T-cell (primary cell): ENCODE measurements at places on chromosomes 4 and X.

- DNase-seq = no peak
These were observed 16.9 kb upstream of the TMPRSS11E start for GRCh38 chr4:68430337-68430736.

GRCh38 chr4:127006446-127006877 is 626.3 kb upstream of the INTU start:
- DNase-seq = no peak

DNA sequence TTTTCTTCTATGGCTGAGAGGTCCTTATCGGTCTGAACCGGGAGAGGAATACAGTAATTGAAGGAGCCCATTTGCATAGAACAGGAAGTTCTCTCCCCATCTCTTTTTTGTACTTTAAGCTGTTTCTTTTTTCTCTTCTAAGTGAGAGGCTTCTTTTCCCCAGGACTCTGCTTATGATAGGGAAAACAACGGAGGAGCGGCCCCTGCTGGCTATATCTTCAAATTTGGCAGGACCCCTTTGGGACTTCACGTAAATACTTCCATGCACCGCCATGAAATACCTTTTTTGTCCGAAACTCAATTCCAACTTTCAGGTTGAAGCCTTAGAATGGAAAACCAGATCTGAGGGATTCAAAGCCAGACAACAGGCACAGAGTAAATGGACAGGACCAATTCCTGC is 1153.0 kb upstream of the INTU start:
- DNase-seq = no peak

DNA sequence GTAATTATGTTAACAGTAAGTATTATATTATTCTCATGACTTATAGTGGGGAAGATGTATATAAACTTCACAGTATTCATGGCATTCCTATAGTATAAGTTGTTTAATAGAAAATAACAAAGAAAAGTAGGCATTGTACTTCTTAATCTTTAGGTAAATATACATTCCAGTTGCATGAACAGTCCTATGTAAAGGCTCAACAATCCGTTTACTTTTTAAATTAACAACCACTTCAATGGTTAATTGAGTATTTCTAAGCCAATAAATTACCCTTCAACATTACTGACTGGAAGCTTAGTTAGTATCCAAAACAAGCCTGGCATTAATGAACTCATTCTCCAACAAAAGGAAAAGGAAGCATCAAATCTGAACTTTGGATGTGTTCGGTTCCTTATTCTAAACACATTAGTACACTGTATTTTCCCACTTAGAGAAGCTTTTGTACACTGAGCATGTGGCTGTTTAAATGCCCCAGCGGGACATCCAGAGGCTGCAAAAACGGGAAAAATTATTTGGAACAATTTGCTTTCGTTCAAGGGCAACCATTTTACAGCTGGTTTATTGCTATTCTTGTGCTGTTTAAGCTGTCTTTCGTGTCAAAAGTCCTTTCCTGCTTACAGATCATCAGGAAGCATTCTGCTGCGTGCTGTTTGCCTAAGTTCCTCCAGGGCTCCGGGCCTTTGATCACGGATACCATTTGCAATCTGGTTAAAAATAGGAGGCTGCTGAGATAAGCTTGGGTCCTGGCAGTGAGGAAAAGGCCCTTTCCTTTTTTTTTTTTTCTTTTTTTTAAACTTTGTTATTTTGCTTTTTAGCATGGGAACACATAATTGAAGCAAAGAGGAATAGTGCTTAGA is 460.3 kb downstream of the SPRY1 start:
- no peak for DNase-seq

DNA sequence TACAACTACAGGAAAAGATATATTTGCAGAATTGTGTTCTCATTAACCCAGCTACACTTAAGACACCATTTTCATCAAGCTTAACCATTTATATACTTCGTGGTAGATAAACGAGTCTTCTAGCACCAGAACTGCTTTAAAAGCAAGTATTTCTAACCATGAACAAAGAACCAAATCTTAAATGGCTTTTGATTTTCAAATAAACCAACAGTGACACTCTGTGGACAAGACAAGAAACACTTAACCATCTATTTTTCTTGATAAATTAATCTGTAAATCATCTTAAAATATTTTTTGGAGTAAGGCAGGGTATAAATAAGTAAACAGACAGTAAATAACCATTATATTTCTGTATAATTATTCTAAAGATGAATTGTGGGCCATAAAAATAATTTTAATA is 10.2 kb downstream of the BEND2 start:
- no peak for DNase-seq

DNA sequence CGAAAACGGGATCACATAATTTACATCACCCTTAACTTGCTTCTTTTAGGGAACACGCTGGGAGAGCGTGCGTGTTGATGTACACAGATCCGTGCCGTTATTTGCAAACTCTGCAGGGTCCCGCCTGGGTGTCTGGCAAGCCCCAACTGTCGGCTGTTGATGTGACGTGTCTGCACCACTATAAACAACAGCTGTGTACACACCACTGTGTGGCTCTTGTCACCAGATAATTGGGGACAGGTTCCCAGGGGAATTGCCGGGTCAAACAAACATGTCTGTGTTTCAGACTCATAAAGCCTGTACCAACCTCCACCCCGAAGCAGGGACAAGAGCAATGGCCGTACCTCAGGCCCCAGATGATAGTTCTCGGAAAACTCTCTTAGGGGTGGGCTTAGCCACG is 105.0 kb upstream of the AFAP1 start:
- DNase-seq = no peak

DNA sequence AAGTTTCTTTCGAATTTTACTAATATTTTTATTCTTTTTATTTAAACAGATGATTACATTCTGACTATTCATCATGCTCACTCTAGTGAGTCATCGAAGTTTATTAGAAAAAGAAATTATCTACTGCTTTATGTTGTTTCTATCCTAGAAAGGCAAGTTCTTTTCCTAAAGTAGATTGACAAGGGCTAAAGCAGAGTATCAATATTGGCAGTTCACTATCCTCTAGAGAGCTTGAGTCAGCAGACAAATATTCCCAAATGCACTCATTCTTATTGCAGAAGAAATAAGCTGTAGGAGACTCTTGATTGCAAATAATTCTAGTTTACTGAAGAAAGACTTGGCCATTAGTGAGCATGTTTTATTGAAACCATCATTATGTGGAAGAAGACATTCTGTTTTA is 911.8 kb downstream of the CENPC start:
- no peak for DNase-seq

DNA sequence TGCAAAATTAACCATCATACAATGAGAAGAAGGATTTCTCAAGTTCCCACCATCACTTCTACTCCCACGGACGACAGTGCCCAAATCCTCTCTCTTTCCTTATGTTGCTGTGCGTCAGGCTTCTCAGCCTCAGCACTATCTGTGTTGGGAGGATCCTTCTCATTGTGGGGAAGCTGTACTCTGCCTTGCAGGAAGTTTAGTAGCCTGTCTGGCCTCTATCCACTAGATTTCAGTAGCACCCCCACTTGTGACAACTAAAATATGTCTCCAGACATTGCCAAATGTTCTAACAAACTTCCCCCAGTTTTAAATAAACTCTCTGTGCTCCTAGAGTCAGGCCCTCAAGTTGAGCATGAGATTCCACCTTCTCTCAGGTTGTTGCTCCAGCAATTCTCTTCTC is 545.9 kb upstream of the ZFP42 start:
- DNase-seq = no peak

GRCh38 chr4:85102606-85103005 is 136.1 kb upstream of the WDFY3 start:
- no peak for DNase-seq

GRCh38 chr4:53192496-53192895 is 173.4 kb downstream of the SCFD2 start:
- no peak for DNase-seq
